LHCN-M2 (cell line): ENCODE measurements at places on chromosomes 1 and 21.

DNA sequence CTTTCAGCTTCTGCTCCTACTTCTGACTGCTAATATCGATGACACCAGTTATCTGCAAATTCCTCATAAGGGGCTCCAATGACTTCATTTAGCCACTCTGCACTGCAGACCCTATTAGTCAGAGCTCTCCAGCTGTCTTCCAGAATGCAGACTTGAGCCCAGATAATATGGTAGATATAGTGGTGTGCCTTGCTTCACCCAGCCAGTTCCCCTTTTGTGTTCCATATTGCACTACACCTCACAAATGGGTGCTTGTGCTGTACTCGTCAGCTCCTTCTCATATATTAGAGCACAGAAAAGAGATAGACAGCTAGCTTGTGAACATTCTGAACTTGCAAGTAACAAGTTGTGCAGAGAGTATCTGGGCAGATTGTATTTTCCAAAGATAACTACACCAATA is 23.7 kb upstream of the COG2 start:
- no peak for DNase-seq

GRCh38 chr1:102578804-102579203 is 529.5 kb downstream of the COL11A1 start:
- DNase-seq = peak; percentile 11

DNA sequence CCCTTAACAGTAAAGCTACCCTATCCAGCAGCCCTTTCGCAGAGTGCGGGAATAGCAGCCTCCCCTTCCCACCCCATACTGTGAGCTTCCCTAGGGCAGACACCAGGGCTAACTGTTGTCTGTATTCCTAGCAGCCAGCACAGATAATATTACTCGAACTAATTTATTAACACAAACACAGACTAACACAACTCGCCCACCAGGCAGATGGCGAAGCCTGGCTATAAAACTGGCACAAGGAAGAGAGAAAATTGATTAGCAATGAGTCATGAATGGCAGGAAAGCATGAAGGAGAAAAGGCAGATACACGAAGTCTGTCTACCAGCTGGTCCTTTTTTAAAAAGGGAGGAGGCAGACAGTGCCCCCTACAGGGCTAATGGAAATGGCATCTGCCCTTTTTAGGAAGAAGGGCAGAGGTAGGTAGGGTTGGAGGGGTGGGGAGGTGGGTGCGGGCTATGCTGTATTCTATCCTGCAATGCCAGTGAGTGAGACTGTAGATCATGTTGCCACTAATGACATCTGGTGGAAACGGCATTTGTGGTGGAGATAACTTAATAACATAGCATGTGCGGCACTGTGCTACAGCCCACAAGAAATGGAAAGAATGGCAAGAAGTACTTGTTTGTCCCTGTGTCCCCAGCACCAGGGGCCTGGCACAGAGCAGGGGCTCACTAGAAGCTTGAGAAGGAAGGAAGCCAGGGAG is 30.6 kb upstream of the CTPS1 start:
- peak; percentile 79 for DNase-seq

- peak; percentile 92 for DNase-seq
Measured at GRCh38 chr1:39501666-39502065, 10.2 kb downstream of the BMP8A start.

DNA sequence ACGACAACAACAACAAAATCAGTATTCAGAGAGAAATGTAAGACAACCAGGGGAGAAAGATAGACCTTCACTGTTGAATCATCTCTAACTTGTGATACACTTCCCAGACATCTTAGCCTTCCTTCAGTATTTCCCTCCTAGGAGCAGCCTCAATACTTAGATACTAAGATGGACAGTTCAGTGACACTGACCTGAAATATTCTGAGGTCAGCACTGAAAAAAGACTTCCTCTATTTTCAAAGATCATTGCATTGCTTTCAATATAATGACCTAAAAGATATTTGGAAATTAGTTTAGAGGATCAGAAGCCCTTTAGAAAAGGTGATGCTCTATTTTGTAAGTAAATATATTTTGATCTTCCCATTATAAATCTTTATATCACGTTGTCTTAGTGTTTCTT is 101.0 kb downstream of the MRPL39 start:
- no peak for DNase-seq

- peak; percentile 47 for DNase-seq
Measured at GRCh38 chr1:85372683-85373377, 92.1 kb downstream of the DDAH1 start.

DNA sequence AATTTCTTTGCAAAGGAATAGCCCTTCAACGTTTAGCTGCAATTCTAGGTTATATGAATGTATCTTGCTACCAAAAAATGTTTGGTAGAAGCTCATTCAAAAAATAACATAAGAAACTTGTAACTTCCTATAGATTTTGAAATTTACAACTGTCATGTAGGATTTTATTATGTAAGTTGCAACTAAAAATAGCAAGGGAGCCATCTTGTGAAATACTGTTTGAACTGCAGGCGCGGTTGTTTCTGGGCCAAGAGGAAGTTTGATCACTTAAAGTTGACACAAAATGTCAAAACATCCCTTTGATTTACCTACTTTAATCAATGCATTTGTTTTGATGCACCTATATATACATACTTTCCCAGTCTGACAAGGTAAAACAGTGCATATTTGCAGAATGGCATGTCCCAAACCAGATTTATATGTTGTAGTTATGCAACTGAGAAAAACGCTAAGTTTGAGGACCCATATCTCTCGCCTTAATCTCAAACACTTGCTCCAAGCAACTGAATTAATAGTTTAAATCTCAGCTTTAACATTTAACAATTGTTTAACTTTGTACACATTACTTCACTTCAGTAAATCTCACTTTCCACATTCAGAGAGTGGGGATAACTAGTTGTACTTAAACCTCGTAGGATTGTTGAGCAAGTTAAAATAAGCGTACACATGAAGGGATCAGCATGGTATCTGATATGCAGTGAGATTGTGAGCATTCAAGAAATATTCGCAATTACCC is 63.9 kb downstream of the KCNK2 start:
- peak; percentile 42 for DNase-seq

GRCh38 chr21:26331205-26331980 is 160.8 kb upstream of the APP start:
- DNase-seq = no peak

GRCh38 chr21:44475266-44475845 is 20.0 kb downstream of the LRRC3 start:
- no peak for DNase-seq

GRCh38 chr1:34916104-34916503 is 13.3 kb downstream of the DLGAP3 start:
- no peak for DNase-seq

DNA sequence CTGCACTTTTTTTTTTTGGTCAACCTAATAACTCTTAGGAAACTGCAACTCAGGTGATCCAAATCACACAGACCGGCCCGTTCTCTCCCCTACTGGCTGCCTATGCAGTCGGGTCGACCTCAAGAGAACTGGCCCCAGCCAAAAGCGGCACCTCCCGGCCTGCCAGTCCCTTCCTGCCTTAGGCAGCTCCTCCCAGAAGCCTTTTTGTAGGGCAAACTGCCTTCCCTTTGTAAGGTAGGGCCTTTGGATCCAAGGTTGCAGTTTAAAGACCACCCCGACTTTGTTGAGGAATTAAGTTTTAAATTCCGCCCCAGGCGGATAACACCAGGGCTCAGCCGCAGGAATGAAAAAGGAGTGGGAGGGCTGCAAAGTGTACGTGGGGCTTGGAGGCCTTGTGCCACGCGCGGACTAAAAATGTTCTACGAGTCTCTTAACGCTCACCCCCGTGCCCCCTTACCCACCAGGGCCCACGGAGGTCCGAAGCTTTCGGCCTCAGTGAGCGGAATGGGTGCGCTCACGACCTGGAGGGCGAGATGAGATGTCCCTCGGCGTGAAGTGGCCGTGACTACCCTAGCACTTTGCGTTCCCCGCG is 642 bp upstream of the ST3GAL3 start:
- DNase-seq = peak; percentile 34

DNA sequence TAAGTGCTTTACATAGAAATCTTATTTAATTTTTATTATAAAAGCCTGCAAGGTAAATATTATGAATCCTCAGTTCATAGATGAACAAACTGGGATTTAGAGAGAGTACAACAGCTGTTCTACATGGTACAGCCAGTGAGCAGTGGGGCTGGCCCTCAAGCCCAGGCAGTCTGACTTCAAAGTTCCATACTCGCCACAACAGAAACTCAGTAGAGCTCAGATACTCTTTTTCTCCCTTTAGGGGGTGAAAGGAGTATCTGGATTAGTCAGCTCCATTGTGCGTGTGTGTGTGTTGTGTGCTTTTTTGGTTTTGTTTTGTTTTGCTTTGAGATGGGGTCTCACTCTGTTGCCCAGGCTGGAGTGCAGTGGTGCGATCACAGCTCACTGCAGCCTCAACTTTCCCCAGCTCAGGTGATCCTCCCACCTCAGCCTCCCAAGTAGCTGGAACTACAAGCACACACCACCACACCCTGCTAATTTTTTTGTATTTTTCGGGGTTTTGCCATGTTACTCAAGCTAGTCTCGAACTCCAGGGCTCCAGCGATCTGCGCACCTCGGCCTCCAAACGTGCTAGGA is 378.5 kb downstream of the SMYD3 start:
- DNase-seq = no peak

DNA sequence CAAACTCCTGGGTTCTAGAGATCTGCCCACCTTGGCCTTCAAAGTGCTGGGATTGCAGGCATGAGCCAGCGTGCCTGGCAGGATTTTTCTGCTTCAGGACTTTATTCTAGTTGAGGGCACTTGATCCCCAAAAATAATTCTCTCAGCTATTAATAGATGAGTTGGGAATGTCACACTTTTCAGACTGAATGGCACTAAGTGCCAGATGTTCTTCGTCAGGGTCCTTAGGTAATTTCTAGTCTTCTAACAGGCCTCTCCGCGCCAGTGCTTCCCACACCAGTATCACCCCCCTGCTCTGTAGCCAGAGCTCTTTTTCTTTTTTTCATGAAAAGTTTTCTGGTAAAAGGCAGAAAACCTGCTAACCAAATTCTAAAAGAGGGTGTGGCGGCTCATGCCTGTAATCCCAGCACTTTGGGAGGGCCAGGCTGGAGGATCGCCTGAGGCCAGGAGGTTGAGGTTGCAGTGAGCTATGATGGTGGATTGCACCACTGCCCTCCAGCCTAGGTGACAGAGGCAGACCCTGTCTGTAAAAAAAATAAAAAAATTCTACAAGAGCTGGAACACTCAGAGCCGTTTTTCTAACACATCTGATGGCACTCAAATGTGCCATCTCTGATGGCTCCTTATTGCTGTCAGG is 6.1 kb upstream of the SARS1 start:
- no peak for DNase-seq

DNA sequence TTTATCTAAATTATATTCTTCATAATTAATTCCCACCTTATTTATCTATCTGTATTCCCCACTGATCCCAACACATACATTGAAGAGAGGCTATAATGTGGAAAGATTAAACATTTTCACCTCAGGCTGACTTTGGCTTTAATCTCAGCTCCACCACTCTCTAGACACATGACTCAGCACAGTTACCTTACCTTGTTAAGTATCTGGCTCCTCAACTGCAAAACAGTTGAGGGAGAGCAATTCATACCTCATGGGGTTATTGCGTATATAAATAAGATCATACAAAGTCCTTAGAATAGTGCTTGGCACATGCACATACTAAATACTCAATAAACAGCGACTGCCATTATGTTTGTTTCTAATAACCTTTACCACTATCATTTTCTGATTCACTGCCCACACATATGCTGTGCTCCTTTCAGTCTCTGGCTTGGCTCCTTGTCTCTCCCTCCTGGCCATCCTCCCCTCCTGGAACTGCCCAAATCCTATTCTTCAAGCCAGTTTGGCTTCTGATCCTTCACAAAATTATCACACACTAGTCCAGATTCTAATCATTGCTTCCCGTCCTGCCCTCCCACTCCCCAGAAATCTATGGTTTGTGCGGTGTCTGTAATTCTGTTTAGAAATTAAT is 50.1 kb downstream of the BCL9 start:
- no peak for DNase-seq

GRCh38 chr1:80211691-80212380 is 1205.3 kb upstream of the ADGRL4 start:
- no peak for DNase-seq

DNA sequence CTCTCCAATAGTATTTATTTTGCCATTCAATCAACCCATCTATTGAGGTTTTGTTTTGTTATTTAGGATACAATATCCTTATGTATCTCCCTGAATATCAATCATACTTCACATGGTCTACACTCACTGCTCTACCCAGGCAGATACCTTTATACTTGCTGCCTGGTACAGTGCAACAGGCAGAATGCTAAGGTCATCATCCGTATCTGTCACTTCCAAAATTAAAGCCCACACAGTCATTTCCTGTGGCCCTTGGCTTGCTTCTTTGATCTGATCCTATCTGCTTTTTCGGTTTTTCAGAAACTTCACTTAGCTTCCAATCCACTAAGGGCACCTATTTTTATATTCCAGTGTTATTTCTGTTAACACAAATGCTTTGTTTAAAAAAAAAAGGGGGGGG is 22.3 kb upstream of the ZZZ3 start:
- no peak for DNase-seq

GRCh38 chr1:215887627-215888026 is 320.5 kb downstream of the KCTD3 start:
- no peak for DNase-seq

GRCh38 chr1:42847111-42847595 is 740 bp downstream of the ZNF691 start:
- no peak for DNase-seq

DNA sequence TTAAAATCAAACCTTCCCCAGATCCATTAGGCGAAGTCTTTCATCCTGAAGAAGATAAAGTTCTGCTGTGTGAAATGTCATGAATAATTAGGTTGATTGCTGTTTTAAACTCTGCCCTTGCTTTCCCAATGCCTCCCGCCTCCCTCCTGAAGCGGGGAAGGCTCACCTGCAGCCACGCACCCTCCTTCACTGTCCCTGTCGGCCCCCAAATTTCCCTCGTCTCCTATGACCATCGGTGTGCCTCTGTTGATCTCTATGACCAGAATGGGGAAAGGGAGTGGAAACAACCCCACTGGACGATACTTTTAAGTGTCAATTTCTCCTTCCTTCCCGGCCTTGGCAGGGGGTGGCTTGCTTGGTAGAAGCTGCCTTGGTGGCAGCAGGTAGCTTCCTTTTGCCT is 35.1 kb downstream of the LHX4 start:
- no peak for DNase-seq

DNA sequence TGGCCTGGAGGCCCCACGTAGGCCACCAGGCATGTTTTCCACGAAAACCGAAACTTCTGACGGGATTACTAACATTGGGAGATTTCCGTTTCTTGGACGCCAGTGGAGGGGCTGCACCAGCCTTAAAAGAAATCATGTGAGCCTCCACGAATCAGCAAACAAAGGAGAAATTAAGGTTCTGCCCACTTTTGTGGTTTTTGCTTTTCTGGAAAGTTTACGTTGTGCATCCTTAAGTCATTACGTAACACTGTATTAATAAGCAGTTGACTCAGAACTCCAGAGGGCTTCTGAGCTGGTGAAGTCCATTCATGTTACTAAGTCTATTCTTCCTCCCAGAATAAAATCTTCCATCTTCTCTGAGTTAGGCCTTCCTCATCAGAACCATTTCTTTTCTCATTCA is 168.5 kb downstream of the PSMG1 start:
- peak; percentile 78 for DNase-seq

GRCh38 chr1:94092210-94092613 is 28.7 kb downstream of the ABCA4 start:
- peak; percentile 18 for DNase-seq

- DNase-seq = no peak
Measured at GRCh38 chr1:41508290-41508689, 23.8 kb upstream of the EDN2 start.
